ENCODE measurements at places on chromosomes 2 and 18. TPM values are rescaled to one million over a fixed set of nuclear protein-coding genes. Genes with fewer than 3 reads are reported as not detected.

The AGXT gene
- total RNA-seq, result not detected

The CCDC121 gene
- total RNA-seq, result 1.8 TPM

The SLC5A7 gene
- total RNA-seq, result not detected

The TUBA3E gene
- not detected for total RNA-seq

The IL1F10 gene
- total RNA-seq, result not detected

The CNNM4 gene
- total RNA-seq, result 4.4 TPM

The POMC gene
- total RNA-seq, result 1.2 TPM

The CXXC1 gene
- 38.4 TPM for total RNA-seq

The PIKFYVE gene
- total RNA-seq, result 35.1 TPM

The FTCDNL1 gene
- total RNA-seq, result 0.59 TPM

The MBP gene
- 12.7 TPM for total RNA-seq

The SLC4A5 gene
- total RNA-seq, result 0.30 TPM

The SERPINB12 gene
- total RNA-seq, result not detected

The NOL4 gene
- not detected for total RNA-seq

The MAPK4 gene
- total RNA-seq, result under 0.01 TPM

The ATP8B1 gene
- 73.6 TPM for total RNA-seq

The PRKD3 gene
- 45.5 TPM for total RNA-seq

The LONRF2 gene
- 0.52 TPM for total RNA-seq

The CTIF gene
- 49.8 TPM for total RNA-seq

The CFAP53 gene
- 0.46 TPM for total RNA-seq

The IL1RL2 gene
- 1.6 TPM for total RNA-seq

The COX7A2L gene
- 158 TPM for total RNA-seq

The RFTN2 gene
- 3.5 TPM for total RNA-seq

The FBXO41 gene
- total RNA-seq, result 0.72 TPM

The PLCD4 gene
- 2.0 TPM for total RNA-seq

The CRYBA2 gene
- total RNA-seq, result not detected

The IL36A gene
- total RNA-seq, result not detected

The CXCR4 gene
- total RNA-seq, result 2.0 TPM

The CTLA4 gene
- total RNA-seq, result not detected

The MFSD2B gene
- total RNA-seq, result 0.13 TPM

The MAP3K19 gene
- total RNA-seq, result not detected

The CD207 gene
- not detected for total RNA-seq

The TLX2 gene
- total RNA-seq, result not detected

The GKN1 gene
- total RNA-seq, result not detected

The DCTN1 gene
- total RNA-seq, result 191 TPM

The FHOD3 gene
- 7.0 TPM for total RNA-seq

The ACVR1C gene
- 1.2 TPM for total RNA-seq

The AQP12B gene
- total RNA-seq, result not detected

The CDH2 gene
- total RNA-seq, result 368 TPM

The ALPG gene
- not detected for total RNA-seq

The KIF1A gene
- 0.33 TPM for total RNA-seq

The VWA3B gene
- not detected for total RNA-seq

The SOX11 gene
- total RNA-seq, result 0.03 TPM

The NR4A2 gene
- total RNA-seq, result 0.40 TPM

The ACADL gene
- 0.33 TPM for total RNA-seq

The BUB1 gene
- total RNA-seq, result 27.0 TPM

The TIMM21 gene
- 27.2 TPM for total RNA-seq

The CFAP221 gene
- total RNA-seq, result 0.13 TPM

The POTEJ gene
- not detected for total RNA-seq

The LINC00305 gene
- total RNA-seq, result not detected

The VWC2L gene
- total RNA-seq, result not detected

The CFAP210 gene
- not detected for total RNA-seq
